Stimulated activated naive CD8-positive, alpha-beta T cell treated with anti-CD3 and anti-CD28 coated beads, Interleukin-15, Interleukin-2, amounts not matched to agents 100 U/mL and 50 U/mL, for 24 hours (primary cell): ENCODE measurements at places on chromosomes 3 and 15.

- no peak for DNase-seq
Measured at GRCh38 chr15:70094690-70095311, 2.9 kb downstream of the TLE3 start.

GRCh38 chr15:48472756-48473155 lies 141.5 kb downstream of the DUT start:
- DNase-seq, result no peak

- no peak for DNase-seq
Measured at GRCh38 chr15:90393040-90393439, 5.0 kb downstream of the IQGAP1 start.

- DNase-seq, result no peak
Measured at GRCh38 chr15:92625251-92625980, 30.2 kb downstream of the FAM174B start.

DNA sequence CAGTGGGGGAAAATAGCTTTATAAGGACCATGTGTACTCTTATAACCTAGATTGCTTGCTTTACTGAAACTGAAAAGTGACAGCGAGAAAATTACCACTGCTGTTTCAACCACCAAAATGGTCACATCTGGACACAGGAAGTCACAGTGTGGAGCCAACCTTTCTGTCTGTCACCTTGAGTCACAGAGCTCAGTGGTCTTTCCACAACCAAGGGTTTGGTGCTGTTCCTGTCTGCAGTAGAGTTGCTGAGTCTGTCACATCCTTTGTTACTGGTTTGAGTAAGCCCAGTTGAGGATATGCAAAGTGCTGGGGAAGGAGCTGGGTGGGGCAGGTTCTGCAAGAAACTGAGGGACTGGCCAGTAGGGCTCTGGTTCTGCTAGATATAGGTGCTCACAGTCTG lies 139.1 kb upstream of the EIF1B start:
- no peak for DNase-seq

DNA sequence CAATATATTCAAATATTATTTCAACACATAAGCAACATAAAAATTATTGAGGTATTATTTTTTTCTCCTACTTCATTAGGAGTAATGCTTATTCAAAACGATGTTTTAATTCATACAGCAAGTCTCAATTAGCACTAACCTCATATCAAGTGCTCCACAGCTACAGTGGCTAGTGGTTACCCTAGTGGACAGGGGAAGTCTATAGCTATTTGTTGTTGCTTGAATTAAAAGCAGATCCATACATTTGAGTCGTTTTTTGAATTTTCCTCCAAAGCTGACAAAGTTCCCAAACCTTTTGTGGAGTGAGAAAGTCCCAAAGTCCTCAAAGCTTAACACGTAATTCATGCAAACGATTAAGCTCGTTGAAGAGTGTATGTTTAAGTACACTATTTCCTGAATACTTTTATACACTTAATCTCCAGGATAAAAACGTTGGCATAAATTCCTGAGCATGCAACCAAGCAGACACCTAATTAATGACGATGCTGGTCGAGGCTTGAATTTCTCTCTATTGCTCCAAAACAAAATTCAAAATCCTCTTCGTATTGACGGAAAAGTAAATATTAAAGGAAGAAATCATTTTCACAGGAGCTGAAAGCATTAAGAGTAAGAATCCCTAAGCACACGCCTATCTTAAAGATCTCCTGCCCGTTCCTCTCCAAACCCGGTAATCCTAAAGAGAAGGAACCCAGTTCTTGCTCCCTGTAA lies 985 bp downstream of the VPS13C start:
- no peak for DNase-seq

DNA sequence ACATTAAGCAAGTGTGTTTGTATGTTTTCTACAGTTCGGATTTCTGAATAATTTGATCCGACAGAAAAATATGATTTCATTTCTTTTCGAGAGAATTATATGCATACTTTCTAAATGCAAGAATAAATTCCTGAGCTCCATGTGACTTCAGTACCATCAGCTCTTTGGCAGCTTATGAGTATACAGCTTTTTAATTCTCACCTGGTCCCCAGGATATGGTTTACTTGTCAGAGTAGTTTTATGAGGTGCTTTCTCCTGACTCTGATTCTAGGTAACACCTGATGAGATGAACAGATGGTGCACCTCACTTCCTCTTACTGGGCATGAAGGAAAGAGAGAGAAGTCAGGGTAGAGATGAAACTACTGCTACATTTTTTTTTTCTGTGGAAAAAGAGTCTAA lies 3.1 kb downstream of the HGD start:
- no peak for DNase-seq

DNA sequence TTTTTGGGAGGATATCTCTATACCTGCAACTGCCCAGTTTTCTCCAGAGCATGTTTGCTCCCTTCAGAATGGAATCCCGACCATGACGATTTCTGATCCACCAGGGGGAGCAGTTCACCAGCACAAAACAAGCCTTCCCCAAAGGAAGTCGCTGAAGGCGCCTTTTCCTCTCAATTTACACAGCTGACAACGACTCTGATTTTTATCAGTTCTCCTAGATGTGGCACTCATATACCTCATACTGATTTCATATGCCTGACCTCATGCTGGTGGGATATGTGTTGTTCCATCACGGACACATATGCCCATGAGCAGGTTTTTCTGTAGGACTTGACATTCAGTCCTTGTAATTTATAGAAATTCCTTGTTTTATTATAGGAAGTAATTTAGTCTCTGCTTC lies 1028.2 kb downstream of the MCTP2 start:
- DNase-seq, result peak; percentile 45

GRCh38 chr3:171348121-171348520 lies 112.1 kb downstream of the TNIK start:
- no peak for DNase-seq

DNA sequence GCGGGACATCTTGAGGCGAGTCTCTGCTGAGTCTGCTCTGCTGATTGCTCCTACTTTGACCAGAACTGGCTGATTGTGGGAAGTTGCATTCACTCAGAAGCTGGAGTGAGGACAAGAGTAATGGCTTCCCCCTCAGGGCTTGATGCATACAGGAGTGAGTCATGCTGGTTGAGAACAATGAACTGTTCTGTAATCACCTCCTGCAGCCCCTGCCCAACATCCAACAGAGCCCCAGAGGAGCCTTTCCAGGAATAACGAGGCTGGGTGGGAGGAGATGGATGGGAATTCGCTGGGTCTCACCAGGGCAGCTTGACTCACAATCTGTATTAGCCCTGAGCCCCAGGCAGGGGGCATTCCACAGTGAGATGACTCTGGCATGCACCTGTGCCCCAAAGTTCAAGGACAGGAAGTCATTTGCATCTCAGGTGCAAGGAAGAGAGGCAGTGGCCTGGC lies 85.0 kb downstream of the RAB11A start:
- no peak for DNase-seq

DNA sequence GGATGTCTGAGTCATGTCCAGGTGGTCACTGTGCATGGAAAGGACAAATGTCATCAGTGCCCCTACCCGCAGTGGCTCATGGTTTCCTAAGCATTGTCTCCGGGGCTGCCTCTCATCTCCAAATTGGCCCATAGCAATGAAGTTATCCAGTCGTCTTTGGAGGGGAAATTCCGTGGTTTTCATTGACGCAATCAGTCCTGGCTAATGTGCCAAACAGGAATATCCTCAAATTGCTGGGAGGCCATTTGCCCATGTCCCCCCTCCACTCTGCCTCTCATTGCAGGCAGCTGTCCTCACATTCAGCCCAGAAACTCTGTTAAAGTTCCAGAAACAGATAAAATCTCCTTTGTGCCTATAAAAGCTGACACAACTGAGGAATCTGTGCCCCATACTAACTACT lies 81.6 kb downstream of the MCTP2 start:
- DNase-seq, result no peak

- peak; percentile 29 for DNase-seq
Measured at GRCh38 chr15:51751697-51752683, 593 bp downstream of the TMOD2 start.

DNA sequence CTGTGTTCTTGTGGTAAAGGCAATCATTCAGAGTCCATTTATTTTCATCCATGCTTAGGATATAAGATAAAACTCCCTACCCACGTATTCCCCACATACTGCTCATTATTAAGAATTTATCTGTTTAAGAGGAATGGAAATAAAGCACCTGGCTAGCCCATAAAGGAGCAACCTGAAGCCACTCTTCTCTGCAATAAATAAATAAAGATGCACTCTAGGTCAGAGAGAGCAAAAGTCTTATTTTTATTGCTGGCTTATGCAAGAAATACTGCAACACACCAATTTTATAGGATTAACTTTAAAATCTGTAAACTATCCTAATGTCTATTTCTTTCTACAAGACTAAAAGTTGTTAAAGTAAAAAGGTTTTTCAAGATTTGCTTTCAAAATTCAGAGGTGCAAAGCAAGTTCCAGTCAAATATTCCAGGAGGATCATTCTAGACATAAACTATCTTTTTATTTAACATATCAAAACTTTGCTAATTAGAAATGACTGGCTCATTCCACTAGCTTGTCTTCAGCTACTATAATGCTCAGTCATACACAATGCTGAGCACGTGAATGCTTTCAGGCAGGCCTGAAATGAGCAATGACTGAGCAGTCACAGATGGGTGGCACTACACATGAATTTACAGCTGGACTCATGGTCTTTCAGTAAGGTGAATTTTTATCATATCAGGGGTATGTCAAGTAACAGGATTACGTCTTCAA lies 7.1 kb downstream of the TJP1 start:
- DNase-seq, result no peak

DNA sequence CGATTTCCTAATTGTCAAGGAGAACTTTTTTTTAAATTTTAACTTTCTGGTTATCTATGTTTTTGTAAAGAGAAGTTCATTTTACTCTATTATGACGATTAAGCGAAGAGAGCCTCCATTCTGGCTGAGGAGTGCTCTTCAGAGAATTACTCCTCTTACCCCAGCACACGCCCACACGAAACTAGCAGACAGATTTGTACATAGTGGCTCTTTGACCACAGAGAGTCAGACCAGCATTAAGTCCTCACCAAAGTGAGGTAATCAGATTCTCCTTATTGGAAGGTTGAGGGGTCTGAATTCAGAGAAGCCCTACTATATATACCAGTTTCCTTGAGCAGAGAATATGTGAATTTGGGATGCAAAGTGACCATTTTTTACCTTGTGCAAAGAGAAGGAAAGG lies 204.8 kb upstream of the TSC22D2 start:
- DNase-seq, result no peak

GRCh38 chr3:72839057-72839456 lies 9.2 kb downstream of the SHQ1 start:
- DNase-seq, result no peak

DNA sequence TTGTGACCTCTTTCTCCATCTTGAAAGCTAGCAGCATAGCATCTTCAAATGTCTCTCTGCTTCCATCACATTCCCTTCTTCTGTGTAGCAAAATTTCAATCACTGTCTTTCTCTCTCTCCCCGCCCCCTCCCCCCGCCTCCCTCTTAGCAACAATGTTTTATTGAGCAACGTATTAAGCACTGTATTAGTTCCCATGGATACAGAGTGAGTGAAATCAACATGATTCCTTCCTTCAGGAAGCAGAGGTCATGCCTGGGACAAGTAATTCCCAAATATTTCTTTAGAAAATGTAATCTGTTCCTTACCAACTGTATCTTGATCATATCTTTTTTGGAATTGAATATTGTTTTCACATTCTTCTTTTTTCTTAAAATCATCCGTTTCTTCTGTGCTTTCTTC lies 373.7 kb upstream of the NECTIN3 start:
- DNase-seq, result no peak

- no peak for DNase-seq
Measured at GRCh38 chr3:151011427-151011826, 38.9 kb upstream of the CLRN1 start.

- no peak for DNase-seq
Measured at GRCh38 chr15:62901909-62902546, 140.5 kb upstream of the TPM1 start.

DNA sequence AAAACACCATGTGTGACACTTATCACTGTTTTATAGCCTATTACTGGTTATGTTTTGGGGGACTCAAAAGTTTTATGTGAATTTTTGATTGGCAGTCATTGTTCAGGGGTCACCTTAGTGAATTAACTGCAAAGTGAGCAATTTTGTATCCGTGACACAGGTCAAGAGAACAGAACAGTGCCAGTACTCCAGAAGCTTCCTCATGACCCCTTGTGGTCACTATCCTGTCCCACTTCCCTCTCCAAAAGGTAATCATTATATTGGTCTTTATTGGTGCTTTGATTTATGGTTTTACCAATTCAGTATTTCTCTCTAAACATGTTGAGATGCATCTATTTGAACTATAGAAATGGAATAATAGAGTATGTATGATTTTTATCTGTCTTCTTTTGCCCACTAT lies 107.1 kb downstream of the STT3B start:
- DNase-seq, result no peak

- DNase-seq, result no peak
Measured at GRCh38 chr15:75194397-75194796, 7.3 kb upstream of the C15orf39 start.

DNA sequence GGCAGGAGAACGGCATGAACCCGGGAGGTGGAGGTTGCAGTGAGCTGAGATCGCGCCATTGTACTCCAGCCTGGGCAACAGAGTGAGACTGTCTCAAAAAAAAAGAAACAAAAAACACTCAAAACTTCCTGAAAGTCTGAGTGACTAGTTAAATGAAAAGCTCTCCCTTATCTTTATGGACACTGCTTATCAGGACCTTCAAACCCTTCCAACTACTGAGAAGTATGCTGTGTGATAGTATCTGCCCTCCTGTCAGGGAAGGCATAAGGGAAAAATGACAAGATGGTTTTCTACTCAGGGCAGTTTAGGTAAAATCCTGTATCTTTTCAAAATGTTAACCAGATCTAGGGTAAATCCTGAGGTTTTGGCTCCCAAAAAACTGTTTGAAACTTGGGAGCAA lies 21.8 kb downstream of the EMC7 start:
- no peak for DNase-seq

DNA sequence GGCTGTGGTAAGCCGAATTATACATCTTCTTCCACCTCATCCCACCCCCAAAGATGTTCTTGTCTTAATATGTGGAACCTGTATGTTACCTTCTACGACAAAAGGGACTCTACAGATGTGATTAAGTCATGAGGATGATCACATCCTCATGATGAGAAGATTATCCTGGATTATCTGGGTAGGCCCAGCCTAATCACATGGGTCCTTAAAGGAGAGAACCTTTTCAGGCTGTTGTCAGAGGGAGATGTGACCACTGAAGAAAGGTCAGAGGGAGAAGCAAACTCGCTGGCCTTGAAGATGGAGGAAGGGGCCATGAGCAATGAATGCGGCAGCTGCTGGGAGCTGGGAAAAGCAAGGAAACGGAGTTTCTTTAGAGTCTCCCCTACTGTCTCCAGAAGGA lies 12.9 kb upstream of the SCG3 start:
- DNase-seq, result no peak

DNA sequence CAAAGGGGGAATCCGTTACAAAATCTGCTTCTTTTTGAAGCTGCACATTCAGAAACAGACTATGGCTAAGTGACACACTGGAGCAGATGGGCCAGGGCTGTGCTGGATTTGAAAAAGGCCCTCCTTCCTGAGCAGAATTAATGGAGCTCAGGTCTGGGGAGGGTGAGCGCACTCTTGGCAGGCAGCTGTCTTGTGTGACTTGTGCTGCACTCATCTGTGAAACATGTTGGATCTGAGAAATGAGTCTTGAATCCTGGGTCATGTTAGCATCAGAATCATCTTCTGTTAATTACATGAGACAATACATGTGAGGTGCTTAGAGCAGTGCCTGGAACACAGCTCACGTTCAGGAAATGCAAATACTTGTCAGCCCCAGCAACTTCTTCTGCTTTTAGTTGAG lies 219.6 kb downstream of the THSD4 start:
- DNase-seq, result no peak

- no peak for DNase-seq
Measured at GRCh38 chr3:181358562-181358961, 353.2 kb upstream of the SOX2 start.

GRCh38 chr3:38003371-38003816 lies 12.8 kb downstream of the VILL start:
- DNase-seq, result peak; percentile 71
